ENCODE measurements at places on chromosomes 3 and 15. TPM values are rescaled to one million over a fixed set of nuclear protein-coding genes. Genes with fewer than 3 reads are reported as not detected.

GRCh38 chr3:178628037-178628436, 91.8 kb downstream of the KCNMB2 start:
- no peak for DNase-seq

GRCh38 chr15:47743385-47743784, 26.1 kb downstream of the SEMA6D start:
- DNase-seq = no peak

DNA sequence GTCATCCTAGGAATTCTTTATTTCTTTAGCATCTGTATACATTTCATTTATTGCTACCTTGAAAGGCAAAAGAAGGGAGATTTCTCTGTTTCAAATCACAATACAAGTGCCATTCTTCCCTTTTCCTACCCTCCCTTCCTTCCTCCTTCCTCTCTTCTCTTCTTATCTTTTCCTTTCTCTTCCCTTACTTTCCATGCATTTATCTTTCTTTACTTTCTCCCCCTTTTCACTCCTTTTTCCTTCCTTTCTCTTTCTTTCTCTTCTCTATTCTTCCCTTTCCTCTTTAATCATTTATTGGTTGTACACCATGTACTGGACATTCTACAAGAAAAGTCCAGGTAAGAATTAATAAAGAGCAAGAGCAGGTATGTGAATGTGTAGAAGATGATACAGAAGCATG, 251.0 kb upstream of the PEX5L start:
- no peak for DNase-seq

Gene ACSBG1
- polyA plus RNA-seq = 0.44 TPM

DNA sequence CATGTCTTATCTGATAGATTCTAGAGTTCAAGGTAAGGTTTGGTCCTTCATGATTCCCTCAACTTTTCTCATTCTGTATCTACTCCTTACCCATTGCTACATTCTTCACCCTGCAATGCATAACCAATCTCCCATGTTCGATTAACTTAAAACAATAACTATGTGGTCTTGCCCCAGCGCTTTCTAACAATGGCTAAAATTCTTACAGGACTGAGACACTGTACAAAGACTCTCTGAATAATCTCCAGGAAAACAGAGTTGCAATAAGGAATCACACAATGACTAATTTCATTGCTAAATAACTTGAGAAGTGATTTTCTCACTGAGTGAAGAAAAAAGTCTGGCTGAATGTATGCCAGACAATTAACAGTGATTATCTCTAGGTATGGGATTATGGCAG, 69.6 kb upstream of the FAM174B start:
- no peak for DNase-seq

Gene MUSTN1
- polyA plus RNA-seq = 203 TPM

GRCh38 chr3:16697443-16698147, 92.4 kb upstream of the DAZL start:
- no peak for DNase-seq

All from hindlimb muscle (tissue), 1 donor.